ENCODE measurements at places on chromosomes 3 and 15.

- no peak for DNase-seq
These were observed 80.4 kb downstream of the TRANK1 start for GRCh38 chr3:36864180-36865053.

GRCh38 chr3:79154865-79155264, 612.9 kb downstream of the ROBO1 start:
- no peak for DNase-seq

- DNase-seq = no peak
These were observed 2.3 kb downstream of the ARPC4 start for GRCh38 chr3:9795207-9795606.

- peak; percentile 87 for DNase-seq
These were observed 44.4 kb downstream of the FLNB start for GRCh38 chr3:58052373-58053273.

DNA sequence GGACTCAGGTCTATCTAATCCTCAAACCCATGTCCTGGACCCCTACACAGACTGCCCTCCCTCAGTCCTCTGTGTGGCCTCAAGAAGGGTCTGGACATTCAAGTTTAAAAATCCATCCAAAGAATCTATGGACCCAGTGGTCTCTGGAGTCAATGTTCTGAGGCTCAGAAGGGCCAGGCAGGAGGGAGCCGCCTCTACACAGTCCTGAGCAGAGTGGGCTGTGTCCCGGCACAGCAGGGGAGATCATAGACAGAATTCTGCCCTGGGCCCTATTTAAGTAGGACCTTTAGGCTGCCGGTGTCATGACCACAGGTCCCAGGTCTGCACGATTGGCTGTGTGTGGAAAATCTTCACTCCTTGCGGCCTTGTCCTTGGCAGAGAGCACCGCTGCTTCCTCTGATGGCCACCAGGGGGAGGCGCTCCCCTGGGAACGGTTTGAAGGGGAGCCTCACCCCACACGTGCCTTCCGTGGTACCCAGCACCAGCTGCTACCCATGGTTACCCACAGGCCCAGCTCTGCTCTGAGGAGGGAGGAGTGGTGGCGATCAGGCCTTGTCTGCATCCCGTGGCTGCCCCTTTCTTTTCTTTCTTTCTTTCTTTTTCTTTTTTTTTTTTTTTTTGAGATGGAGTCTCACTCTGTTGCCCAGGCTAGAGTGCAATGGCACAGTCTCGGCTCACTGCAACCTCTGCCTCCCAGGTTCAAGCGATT, 37.9 kb downstream of the CHRD start:
- peak; percentile 62 for DNase-seq

GRCh38 chr3:170007031-170007663, 30.6 kb upstream of the GPR160 start:
- DNase-seq = no peak

GRCh38 chr3:121995161-121996137, 26.6 kb downstream of the ILDR1 start:
- DNase-seq = peak; percentile 49

DNA sequence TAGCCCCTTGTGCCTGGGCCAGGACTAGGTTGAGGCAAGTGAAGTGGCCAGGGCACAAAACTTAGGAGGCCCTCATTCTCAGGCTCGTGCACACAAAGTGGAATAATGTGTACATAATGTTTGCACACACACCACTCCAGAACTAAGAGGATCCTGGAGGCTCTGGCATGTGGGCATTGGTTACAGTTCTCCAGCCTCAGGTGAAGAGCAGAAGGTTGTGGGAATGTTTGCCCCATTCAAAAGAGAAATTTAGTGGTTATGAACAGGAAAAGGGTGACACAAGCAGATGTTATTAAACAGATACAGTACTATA, 31.3 kb downstream of the ASB7 start:
- no peak for DNase-seq

DNA sequence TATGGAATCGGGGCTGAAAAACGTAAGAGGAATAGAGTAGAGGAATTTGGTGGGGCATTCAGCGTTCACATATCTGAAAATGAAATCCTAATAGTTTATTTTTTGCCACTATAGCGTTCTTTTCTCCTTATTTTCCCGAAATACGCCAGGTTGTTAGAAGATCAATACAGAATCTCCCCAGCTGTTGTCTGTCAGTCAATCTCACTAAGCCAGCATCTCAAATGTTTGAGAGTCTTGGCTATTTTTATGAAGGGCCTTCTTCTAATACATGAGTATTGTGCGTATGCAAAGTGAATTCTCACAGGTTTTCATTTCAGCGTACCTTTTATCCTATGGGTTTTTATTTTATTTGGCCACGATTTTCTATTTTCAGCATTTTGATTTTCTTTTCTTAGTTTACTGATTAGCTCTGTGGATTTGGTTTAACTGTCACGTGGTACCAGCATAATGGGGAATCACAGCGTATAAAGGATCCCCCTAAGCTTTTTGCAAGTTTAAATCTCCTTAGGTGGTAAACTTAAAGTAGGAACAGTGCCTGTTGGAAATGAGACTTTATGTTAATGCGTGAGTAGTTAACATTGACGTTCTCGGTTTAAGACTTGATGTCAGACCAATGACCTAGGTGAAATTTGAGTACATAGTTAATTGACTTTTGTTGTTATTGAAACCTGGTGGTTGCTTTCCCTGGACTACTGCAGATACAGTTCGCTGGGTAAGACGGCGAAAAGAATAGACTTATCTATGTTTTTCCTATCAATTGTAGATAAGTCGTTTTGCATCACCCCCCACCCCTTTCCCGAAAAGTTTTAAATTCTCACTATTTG, 1.3 kb downstream of the FXR1 start:
- DNase-seq = peak; percentile 12

- peak; percentile 70 for DNase-seq
These were observed 125.6 kb downstream of the ETFA start for GRCh38 chr15:76185716-76186115.

DNA sequence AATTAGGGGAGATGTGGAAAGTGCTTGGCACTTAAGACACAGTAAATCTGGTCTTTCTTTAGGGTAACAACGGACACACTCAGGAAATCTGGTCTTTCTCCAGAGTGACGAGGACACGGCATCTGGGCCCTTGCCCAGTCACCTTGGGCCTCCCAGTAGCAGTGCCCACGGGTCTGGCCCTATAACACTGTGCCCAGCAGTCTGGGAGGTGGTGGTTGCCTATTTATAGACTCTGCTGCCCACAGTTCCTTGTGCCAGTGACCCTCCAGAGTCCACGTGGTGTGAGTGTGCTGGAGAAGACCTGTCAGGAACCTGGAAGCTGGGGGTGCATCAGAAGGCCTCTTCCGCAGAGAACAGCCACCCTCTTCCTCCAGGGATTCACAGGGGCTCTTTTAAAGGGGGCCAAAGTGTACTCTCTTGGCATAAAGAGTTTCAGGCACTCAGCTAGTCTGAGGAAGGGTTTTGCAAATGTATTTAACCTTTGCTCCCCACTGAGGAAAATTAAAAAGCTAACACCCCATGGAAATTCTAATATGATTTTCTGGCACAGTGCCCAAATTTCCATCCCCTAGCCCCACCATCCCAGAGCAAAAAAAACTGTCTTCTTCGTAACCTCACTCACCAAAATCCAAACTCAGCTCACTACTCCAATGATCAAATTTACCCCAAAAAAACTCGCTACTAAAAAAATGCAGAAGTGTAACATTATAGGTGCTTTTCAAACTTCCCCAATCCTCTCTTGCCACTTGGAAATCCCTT, 15.4 kb downstream of the WNT5A start:
- no peak for DNase-seq

- DNase-seq = no peak
These were observed 57.0 kb upstream of the CMTM7 start for GRCh38 chr3:32334675-32335074.

DNA sequence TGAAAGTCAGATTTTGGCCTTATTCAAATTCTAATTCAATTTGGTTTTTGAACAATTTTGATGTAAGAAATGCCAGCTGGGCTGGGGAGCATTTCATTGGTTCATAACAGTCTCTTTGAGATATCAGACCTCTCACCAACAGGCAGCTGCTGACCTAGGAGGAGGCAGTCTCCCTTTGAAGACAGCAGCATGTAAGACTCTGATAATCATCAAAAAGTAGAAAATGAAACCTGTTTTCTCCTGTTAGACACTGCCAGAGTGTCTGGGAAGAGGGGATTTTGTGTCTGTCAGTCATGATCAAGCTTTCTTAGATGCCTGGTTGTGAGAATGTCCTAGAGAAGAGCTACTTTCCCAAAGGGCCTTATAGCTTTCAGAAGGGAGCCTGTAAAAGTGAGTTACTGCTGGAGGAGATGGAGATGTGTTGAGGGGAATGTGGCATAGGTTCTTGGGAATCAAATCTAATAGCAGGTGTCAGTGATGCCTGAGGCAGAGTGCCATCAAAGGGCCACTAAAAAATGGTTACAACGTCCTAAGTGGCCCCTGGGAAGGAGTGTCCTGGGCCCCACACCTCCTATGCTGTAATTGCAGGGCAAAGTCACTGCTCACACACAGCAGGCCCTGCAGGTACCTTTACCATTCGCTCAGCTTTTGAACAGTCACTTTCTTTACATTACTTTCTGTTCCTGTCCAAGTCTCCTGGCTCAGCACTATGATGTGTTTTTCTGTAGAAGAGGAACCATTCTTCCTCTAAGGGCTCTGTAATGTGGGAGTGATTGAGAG, 43.1 kb downstream of the FSTL1 start:
- no peak for DNase-seq

GRCh38 chr3:42336103-42336502, 70.1 kb upstream of the CCK start:
- peak; percentile 11 for DNase-seq

DNA sequence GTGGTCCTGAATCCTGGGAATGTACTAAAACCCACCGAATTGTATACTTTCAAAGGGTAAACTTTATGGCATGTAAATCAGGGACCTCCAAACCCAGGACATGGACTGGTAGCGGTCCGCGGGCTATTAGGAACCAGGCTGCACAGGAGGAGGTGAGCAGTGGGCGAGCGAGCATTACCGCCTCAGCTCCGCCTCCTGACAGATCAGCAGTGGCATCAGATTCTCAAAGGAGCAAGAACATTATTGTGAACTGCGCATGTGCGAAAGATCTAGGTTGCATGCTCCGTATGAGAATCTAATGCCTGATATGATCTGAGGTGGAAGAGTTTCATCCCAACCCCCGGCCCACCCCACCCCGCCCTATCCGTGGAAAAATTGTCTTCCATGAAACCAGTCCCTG, 22.2 kb downstream of the HEG1 start:
- no peak for DNase-seq

DNA sequence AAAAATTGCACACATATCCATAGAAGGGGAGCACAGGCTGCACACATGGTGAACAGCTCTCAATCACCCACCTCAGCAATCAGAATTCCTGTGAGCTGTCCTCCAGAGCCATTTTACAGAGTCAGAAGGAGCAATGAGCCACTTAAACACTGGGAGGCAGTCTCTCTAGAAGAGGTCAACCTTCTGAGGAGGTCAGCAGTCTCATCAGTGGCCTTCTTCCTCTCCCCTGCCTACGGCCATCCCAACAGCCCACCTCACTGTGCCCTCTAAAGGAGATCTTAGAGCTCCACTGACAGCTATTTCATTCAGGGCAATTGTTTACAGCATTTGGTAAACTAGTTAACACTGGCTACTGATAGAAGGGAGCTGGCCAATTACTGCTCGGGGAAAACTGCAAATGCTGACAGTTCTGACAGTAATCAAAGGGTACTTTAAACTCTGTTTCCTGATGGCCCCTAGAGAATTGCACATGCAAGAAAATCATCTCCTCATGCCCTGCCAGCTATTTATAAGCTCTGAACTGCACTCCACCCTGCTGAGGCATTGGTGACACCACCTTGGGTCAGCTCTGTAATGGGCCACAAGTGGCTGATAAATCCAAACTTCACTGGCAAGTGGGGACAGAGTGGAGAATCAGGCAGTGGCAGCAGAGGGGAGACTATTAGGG, 42.1 kb upstream of the TSPAN3 start:
- no peak for DNase-seq

GRCh38 chr3:156317462-156318074, 197.2 kb downstream of the KCNAB1 start:
- DNase-seq = no peak

- DNase-seq = peak; percentile 34
These were observed 421.4 kb downstream of the SHQ1 start for GRCh38 chr3:72426618-72427397.

DNA sequence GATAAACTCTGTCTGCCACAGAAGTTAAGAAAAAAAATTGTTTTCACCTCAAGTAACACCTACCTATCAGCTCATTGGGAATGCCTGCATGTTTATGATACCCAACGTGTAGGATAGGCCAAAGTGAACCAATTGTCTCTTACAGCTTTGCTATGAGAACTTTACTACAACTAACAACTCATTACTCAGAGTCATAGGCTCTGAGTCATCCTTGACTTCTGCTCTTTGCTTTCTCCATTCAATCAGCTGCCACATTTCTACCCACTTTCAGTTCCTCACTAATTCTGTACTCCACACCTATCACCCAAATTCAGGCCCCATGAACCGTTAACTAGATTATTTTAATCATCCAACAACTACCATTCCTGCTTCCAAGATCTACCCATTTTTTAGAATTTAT, 843.9 kb downstream of the TUSC7 start:
- no peak for DNase-seq

- DNase-seq = no peak
These were observed 299.7 kb downstream of the OTOL1 start for GRCh38 chr3:161796312-161796711.

DNA sequence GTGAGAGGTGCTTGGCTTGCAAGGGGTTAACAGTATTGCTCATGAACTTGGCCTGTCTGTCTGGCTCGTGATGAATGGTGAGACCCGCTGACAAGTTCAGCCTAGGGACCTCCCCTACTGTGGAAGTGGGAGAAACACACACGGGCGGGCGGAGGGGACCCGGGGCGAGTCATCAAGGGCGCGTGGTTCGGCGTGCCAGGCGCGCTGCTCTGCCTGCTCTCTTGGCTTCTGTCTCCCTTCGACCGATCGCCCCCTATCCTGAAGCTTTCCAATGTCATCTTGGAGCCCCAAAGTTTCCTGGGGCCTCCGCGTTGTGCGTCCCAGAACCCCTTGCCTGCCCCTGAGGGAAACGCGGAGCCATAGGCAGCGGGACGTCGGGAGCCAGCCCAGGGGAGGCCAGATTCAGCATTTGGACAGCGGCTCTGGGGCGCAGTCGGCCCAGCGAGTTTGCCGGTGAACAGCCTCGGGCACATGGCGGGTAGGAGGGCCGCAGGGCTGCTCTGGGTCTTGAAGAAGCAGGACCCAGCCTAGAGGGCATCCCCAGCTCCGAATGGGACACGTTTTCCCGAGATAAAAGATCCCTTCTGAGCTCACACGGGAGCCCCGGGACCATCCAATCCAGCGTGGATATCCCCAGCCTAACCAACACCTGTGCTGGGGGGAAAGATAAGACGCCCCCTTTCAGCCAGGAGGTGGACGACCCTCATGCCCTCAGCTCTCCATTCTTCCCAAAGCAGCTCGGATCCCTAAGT, 27.0 kb upstream of the POLG start:
- DNase-seq = peak; percentile 63

GRCh38 chr3:183584246-183584913, 28.9 kb upstream of the KLHL6 start:
- no peak for DNase-seq

- DNase-seq = no peak
These were observed 12.6 kb upstream of the BAHD1 start for GRCh38 chr15:40428185-40428584.

DNA sequence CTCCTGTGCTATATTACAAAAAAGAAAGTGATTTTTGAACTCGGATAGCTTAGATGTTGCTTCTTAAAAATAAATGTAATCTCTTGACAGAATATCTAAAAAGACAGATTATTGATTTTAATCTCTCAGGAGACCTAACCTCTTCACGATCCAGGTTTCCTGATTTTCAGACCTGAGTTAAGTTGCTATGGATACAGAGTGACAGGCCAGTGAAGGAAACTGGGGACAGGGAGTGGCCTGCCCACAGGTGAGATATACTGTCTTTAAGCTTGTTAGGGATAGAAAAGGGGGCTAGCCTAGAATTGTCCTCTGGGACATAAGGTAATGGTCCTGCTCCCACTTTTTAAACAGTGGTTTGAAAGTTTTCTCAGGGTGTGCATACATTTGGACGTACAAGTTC, 73.2 kb downstream of the CCNL1 start:
- no peak for DNase-seq

Measured in erythroblast (primary cell).